ENCODE measurements at places on chromosomes 7 and 10.

- no peak for DNase-seq
Measured at GRCh38 chr10:104665174-104665573, 24.1 kb downstream of the SORCS3 start.

GRCh38 chr10:60086862-60087261, 180.5 kb upstream of the CCDC6 start:
- no peak for DNase-seq

GRCh38 chr10:123677556-123677955, 11.4 kb downstream of the GPR26 start:
- DNase-seq, result no peak

- DNase-seq, result no peak
Measured at GRCh38 chr7:43552122-43552521, 30.8 kb upstream of the STK17A start.

GRCh38 chr10:4345877-4346646, 479.9 kb upstream of the AKR1E2 start:
- no peak for DNase-seq

- no peak for DNase-seq
Measured at GRCh38 chr7:18378989-18379605, 116.5 kb upstream of the HDAC9 start.

DNA sequence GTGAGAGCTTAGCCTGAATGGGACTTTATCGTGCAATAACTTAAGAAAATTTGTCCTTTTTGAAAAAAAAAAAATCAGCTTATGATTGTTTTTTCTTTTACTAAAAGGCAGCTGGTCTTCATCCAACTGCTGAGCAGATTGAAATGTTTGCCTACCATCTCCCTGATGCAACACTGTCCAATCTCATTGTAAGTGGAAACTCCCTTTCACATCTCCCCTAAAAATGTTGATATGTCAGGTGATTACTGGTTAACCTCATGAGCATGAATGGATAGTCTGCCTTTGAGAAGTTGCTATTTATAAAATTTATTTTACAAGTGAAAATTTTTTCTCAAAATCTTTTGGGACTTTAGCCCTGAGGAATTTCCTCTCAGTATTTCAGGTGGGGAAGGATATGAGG, 17.8 kb upstream of the HKDC1 start:
- no peak for DNase-seq

GRCh38 chr10:86945361-86946212, 11.8 kb downstream of the MMRN2 start:
- DNase-seq, result peak; percentile 30

GRCh38 chr7:17242504-17242903, 55.9 kb upstream of the AHR start:
- no peak for DNase-seq

DNA sequence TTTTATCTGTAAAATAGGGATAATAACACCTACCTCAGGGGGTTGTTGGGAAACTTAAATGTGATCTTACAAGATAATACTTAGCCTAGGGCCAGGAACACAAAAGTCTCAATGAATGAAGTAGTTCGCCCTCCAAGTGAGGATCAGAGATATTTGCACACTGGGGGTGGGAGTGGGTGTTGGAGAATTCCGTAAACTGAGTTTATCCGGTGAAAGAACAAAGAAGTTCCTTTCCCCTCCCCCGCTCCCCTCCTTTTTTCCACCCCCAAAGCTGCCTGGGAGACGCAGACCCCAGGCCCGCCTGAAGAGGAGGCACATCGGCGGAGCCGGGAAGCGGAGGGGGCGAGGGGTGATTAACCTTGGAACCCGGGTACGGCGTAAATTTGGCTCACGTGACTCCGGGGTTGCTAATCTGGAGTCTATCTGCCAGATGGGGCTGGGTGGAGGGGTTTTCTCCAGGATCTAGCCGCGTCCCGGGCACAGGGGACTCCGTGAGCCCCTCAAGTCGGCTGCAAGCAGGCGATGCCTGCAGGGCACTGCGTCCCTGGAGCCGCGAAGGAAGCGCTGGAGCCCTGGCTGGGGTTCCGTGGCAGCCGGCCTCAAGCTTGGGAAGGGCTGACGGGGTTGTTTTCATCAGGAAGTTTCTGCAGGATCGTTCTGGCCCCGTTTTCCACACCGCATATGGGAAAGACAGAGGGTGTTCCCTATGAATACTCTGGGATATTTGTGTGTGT, 1.4 kb upstream of the PODXL start:
- DNase-seq, result no peak

GRCh38 chr7:66246554-66247171, 41.5 kb downstream of the TPST1 start:
- DNase-seq, result no peak

GRCh38 chr10:127755753-127756152, 18.8 kb downstream of the FOXI2 start:
- peak; percentile 12 for DNase-seq

- no peak for DNase-seq
Measured at GRCh38 chr7:951881-952547, 2.5 kb downstream of the ADAP1 start.

- DNase-seq, result no peak
Measured at GRCh38 chr7:155057076-155057475, 13.0 kb upstream of the HTR5A start.

All from NCI-H345 (cell line).